ENCODE measurements at places on chromosomes 4 and X. TPM values are rescaled to one million over a fixed set of nuclear protein-coding genes. Genes with fewer than 3 reads are reported as not detected.
A peak's percentile ranks its signal among the peaks of the same experiment; 100 is the strongest.

GRCh38 chrX:37666516-37666915 lies 19.1 kb upstream of the XK start:
- DNase-seq: no peak

DNA sequence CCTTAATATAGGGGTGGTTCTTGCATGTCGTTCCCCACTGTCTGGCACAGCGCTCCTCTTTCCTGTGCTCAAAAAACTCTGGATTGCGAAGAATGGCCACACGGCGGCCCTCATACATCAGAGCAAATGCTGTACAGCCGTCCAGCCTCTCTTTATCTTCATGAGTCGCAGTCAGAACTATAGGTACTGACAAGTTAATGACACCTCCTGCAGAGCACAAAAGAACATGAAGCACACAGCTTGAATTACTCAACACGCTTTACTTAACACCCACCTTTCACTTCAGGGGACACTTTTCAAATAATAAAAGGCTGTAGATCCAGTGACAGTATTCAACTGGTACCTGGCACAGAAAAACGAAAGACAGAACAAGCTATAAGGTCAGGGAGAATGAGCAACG lies 65.3 kb downstream of the PAPSS1 start:
- no peak for DNase-seq

- no peak for DNase-seq
Observed at GRCh38 chrX:53383376-53384076, 38.9 kb downstream of the SMC1A start.

DNA sequence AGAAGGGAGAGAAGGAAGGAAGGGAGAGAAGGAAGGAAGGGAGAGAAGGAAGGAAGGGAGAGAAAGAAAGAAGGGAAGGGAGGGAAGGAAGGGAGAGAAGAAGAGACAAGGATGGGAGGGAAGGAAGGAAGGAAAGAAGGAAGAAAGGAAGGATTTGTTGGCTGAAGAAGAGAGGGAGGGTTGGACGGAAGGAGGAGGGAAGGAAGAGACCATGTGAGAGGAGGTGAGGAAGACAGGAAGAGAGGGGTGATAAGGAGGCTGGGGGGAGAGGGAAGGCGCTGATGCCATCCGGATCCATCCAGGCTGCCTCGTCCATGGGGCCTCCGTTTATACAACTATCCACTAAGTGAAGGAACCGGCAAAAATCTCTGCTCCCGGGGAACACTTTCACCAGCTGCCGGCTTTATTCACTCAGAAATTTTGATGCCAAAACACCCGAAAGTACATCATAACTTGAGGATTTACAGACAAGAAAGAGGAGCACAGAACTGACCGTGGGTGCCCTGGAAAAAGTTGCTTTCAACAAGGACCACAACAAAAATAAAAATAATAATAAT lies 14.9 kb downstream of the DHRSX start:
- no peak for DNase-seq

- DNase-seq: no peak
Observed at GRCh38 chr4:154035341-154035740, 246.5 kb upstream of the SFRP2 start.

DNA sequence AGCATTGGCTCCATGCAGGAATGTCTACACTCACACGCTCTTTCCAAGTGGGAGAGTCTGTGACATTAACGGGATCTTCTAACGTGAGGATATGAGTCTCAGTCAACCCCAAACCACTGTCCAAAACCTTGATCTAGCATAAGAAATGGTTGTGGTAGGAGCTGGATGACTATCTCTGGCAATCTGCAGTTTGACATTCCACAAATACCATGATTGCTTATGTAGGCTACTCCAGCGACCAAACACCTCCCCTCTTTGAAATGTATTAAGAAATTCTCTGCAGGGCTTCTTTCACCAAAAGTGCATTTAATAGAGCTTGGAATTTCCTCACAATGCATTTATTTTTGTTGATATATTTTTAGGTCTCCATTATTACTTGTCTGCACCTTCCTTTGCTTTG lies 14.1 kb upstream of the STX18 start:
- DNase-seq: no peak

- no peak for DNase-seq
Observed at GRCh38 chr4:150625033-150625432, 43.1 kb downstream of the MAB21L2 start.

- peak; percentile 77 for DNase-seq
Observed at GRCh38 chrX:19303256-19303880, 40.4 kb upstream of the PDHA1 start.

- no peak for DNase-seq
Observed at GRCh38 chr4:104489731-104490095, 5.0 kb downstream of the CXXC4 start.

GRCh38 chr4:106650701-106651100 lies 282.1 kb upstream of the GIMD1 start:
- no peak for DNase-seq

- DNase-seq: no peak
Observed at GRCh38 chr4:186205156-186205555, 13.8 kb downstream of the CYP4V2 start.

- no peak for DNase-seq
Observed at GRCh38 chrX:37776987-37777325, 2.9 kb upstream of the CYBB start.

GRCh38 chr4:105147553-105148161 lies 981 bp downstream of the TET2 start:
- no peak for DNase-seq

GRCh38 chrX:30627818-30628652 lies 25.2 kb upstream of the GK start:
- DNase-seq: no peak

GRCh38 chr4:65624651-65625050 lies 45.6 kb downstream of the EPHA5 start:
- no peak for DNase-seq

GRCh38 chr4:109989618-109990017 lies 76.9 kb downstream of the EGF start:
- DNase-seq: no peak

DNA sequence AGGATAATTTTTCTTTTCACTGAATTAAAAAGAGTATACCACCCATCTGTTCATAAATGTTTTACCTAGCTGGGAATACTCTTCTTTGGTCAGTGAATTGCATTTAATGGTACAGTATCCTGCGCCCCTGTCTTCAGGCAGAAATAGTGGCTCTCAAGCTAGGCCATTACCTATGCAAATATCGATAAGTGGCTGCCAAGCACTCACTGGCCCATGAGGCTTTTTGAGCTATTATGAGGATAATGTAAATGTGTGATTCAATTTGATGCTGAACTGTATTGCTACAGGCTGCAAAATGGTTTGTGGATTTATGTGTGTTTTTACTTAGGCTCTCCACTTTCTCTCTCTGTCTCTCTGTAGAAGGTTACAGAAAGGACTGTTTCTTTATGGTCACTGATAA lies 30.1 kb upstream of the MTMR1 start:
- DNase-seq: no peak

GRCh38 chr4:47104986-47105385 lies 73.6 kb downstream of the GABRB1 start:
- DNase-seq: no peak

GRCh38 chr4:2281575-2282343 lies 19.9 kb upstream of the MXD4 start:
- no peak for DNase-seq

DNA sequence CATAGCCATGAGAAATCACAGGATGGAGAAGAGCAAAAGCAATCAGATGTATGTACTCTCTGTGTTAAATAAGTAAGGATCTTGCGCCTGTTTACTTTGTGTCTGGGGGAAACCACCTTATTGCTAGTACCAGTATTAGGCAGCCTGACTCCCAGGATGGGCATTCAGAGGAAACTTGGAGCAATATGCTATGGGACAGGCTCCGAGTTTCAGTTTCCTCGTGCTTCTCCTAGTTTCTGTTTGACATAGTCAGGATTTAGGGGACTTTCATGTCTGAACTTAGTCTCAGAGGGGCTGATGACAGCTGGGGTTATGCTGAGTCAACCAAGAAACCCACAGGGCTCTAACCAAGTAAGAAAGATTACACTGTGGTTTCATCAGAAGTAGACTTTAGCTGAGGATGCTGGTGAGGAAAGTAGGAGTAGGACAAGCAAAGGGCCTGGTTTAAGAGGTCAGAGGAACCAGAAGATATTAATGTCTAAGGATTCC lies 13.5 kb downstream of the NSUN7 start:
- no peak for DNase-seq

DNA sequence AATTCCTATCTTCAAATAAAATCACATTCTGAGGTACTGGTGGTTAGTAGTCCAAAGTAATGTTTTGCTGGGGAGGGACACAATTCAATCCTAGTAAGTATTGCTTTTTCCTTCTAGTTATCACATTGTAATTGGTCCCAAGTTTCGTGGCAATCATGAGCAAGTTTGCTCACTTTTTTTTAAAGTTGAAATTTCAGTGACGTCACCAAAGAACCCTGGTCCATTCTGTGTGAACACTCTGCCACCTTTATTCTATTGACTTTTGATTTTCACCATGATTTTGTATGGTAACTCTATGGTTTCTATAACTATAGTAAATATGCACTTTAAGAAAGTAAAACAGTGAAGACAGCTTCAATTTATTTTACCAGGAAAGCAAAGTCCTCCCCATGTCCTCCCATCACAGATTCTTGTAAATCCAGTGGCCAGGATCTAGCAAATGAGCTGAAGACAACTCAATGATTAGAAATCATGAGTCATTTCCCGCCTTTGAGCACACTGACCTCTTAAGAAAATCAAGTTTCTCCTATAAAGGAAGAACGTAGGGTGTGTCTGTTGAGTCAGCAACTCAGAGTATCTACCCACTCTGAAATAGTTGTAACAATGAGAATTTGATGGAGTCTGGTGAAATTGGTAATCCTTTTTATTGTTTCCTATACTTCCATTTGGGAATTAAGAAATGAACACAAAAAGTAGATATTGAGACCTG lies 1306.6 kb upstream of the PABPC4L start:
- no peak for DNase-seq

DNA sequence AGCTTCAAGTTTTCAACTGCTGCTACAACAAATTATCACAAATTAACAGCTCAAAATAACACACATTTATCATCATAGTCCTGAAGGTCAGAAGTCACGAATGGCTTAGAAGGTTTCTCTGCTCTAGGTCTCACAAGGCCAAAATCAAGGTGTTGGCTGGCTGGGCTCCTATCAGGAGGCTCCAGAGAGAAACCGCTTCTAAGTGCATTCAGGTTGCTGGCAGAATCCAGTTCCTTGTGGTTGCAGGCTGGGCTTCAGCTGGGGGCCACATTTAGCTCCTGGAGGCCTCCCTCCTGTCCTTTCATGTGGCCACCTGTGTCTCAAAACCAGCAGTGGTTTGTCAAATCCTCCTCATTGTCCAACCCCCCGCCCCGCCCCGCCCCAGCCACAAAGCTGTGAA lies 15.4 kb downstream of the MRFAP1 start:
- DNase-seq: no peak

DNA sequence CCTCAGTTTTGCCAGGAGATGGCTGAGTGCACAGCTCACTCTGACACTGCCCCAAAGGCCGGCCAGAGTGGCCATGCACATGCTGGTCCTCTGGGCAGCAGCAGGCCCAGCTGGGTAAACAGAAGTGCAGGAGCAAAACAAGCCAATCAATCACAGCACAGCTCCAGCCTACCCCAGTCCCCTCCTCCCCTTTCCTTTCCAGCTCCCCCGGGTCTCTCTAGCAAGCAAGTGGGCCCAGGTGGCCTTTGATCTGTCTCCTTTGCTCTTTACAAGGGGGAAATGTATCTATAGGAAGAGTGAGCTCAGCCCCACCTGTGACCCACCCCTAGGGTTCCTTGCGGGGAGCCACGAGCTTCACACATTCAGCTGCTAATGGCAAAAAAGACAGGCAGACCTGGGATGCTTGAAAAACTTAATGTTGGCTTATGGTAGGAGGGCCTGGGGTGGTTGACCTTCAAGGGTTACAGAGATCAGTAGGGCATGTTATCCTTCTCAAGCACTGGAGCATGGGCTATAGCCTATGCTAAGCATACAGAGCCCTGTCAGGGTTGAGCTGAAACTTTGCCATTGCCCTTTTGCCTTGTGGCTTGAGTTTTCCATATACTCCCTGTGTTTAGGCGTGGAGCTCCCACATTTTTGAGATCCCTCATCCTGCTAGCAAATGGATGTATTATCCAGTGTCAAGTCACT lies 57.8 kb upstream of the PLAC1 start:
- no peak for DNase-seq

- DNase-seq: no peak
Observed at GRCh38 chrX:38095971-38096529, 89.7 kb downstream of the SYTL5 start.

GRCh38 chrX:41970419-41970818 lies 47.1 kb upstream of the CASK start:
- DNase-seq: no peak

MXD4 gene
- 59.0 TPM for polyA plus RNA-seq

CCDC160 gene
- polyA plus RNA-seq: 0.24 TPM

HSFX3 gene
- polyA plus RNA-seq: 1.1 TPM

PPAT gene
- 10.1 TPM for polyA plus RNA-seq

CYLC1 gene
- polyA plus RNA-seq: not detected

ADGRG2 gene
- polyA plus RNA-seq: 5.9 TPM

IL15 gene
- 8.7 TPM for polyA plus RNA-seq

SPIN2B gene
- polyA plus RNA-seq: 11.1 TPM

DIPK2B gene
- polyA plus RNA-seq: 24.2 TPM

FAM47E gene
- polyA plus RNA-seq: 1.5 TPM
